ENCODE measurements at places on chromosomes 1 and 21.
A peak's percentile ranks its signal among the peaks of the same experiment; 100 is the strongest.

DNA sequence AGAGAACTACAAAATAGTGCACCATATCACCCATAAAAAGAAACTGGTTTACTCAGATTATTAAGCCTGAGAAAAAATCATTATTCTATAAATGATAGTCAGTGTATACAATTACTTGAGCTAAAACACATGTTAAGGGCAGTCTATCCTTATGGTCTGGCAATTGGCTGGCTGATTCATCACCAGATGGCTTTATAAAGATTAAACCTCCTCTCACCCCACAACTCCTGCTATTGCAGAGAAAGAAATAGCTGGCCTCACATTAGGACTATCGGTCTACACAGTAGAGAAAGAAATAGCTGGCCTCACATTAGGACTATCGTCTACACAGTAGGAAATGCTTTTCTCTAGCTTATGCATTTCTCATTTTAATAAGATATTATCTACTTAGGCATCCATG, 21.2 kb downstream of the CEP170 start:
- no peaks in the 10 kb centered on the region for H3K4me1 ChIP-seq
- no peak for DNase-seq
- H3K27me3 ChIP-seq: no peaks in the 10 kb centered on the region
- no peak overlapping the region for H3K4me3 ChIP-seq
- no peak overlapping the region for H3K27ac ChIP-seq

DNA sequence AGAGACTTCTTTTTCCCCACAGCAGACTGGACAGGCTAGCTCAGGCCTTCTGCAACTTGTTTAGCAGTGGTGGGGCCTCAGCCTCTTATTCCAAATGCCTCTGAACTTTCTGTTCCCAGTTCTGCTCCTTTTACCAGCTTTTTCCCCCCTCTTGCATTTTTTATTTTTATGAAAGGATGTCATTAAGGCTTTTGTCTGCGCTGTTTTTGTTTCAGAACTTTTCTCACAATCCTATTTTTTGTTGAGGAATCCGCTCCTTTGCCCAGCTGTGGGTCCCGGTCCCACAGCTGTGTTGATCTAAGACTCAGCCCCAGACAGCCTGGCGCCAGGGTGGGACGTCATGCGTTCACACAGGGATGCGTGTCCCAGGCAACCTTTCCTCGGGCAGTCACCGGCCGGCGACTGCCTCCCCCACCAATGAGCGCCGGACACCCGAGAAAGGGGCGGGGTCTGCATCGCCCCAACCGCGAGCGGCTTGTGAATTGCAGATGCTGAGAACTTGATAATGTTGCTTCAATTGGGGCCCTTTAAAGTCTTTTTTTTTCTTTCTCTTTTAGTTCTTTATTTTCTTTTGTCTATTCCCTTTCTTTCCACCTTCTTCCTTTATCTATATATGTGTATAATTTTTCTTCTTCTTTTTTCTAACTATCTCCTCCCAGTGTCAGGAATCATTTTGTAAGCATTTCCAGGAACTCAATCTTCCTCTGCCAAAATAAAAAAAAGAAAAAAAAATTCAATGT, 3.0 kb upstream of the ID3 start:
- no peaks in the 10 kb centered on the region for H3K36me3 ChIP-seq
- H3K27me3 ChIP-seq: no peaks in the 10 kb centered on the region
- no peak overlapping the region for H3K27ac ChIP-seq

- no peak overlapping the region for H3K27ac ChIP-seq
- no peak overlapping the region for H3K4me3 ChIP-seq
- H3K4me1 ChIP-seq: no peaks in the 10 kb centered on the region
- no peak for DNase-seq
Observed at GRCh38 chr1:192904438-192904895, 95.6 kb downstream of the RGS2 start.

GRCh38 chr1:76388261-76388660, 313.7 kb downstream of the ST6GALNAC3 start:
- no peaks in the 10 kb centered on the region for H3K36me3 ChIP-seq
- no peak for DNase-seq
- no peaks in the 10 kb centered on the region for H3K4me1 ChIP-seq
- no peaks in the 10 kb centered on the region for H3K27me3 ChIP-seq

GRCh38 chr1:36560621-36561360, 78.1 kb upstream of the CSF3R start:
- H3K27me3 ChIP-seq: no peaks in the 10 kb centered on the region
- no peaks in the 10 kb centered on the region for H3K36me3 ChIP-seq
- no peak overlapping the region for H3K4me3 ChIP-seq
- no peaks in the 10 kb centered on the region for H3K4me1 ChIP-seq
- no peak overlapping the region for H3K27ac ChIP-seq

- no peaks in the 10 kb centered on the region for H3K36me3 ChIP-seq
- DNase-seq: no peak
- H3K4me3 ChIP-seq: no peak overlapping the region
- no peak overlapping the region for H3K27ac ChIP-seq
- H3K4me1 ChIP-seq: no peaks in the 10 kb centered on the region
Observed at GRCh38 chr1:190274721-190275120, 202.9 kb downstream of the BRINP3 start.

DNA sequence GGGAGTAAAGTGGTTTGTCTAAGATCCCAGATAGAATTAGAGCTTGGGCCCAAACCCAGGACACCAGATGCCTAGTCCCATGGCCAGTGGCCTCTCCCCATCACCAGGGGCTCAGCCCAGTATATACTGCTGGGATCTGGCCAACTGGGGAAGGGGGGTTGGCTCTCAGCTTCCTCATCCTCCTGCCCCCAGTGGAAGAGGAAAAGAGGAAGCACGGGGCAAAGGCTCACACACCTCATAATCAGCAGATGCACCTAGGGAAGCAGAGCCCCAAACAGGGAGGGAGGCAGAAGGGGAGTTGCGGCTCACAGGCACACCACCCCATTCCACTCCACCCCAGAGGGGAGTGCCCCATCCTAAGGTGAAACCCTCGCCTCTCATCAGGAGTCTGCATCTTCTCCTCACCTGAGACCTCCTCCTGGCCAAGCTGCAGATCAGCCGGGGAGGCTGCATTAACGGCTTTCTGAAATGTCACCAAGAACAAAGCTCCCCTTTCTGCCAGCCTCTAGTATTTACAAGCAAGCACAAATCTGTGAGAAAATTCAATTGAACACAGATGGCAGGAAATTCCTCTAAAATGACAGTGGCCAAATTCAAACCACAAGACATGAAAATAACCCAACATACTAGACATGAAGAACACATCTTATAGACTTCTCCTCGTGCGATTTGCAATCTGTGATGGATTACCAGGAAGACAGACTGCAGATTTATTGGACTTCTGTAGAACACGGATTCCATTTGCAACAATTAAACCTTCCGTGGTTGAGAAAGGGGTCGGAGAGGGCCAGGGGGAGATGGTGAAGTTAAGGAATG, 82.8 kb downstream of the GLIS1 start:
- H3K36me3 ChIP-seq: no peaks in the 10 kb centered on the region
- no peak for DNase-seq
- H3K27ac ChIP-seq: no peak overlapping the region
- H3K4me1 ChIP-seq: no peaks in the 10 kb centered on the region

DNA sequence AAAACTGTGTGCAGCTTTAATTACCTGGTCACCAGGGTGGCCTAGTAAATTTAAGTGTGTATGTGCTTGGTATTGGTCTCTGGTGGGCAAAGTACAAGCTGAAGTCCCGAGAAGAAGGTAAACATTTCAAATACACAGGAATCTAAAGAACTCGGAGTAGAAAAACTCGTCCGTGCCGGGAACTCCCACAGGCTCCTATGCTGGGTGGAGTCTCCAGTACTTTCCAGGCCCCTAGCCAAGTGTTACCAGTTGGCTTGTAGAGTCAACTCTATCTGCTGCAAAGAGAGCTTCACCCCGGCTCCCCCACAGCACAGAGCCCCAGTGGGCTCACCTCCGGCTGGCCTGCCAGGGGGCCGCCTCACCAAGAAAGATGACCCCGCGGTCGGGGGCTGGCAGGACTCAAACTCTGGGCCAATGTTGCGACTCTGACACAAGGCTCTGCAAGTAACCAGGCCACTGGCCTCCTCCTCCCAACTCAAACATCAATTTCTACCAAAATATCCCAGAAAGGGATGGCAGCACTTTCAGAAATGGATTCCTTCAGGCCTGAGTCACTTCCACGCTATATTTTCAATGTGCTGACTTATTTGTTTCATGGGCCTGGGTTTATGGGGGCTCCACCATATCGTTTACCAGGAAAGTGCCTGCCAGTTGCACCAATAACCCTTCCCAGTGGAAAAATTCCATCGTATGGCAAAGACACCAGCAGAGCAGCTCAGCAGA, 73.9 kb downstream of the SLC66A1 start:
- H3K27ac ChIP-seq: no peak overlapping the region
- no peak overlapping the region for H3K4me3 ChIP-seq
- H3K36me3 ChIP-seq: peaks cover 65% of the 10 kb centered on the region
- no peak for DNase-seq
- peaks cover 50% of the 10 kb centered on the region for H3K4me1 ChIP-seq

- peaks cover 2% of the 10 kb centered on the region for H3K27me3 ChIP-seq
- no peak overlapping the region for H3K4me3 ChIP-seq
- no peaks in the 10 kb centered on the region for H3K36me3 ChIP-seq
Observed at GRCh38 chr1:5724847-5725246, 267.4 kb downstream of the NPHP4 start.

DNA sequence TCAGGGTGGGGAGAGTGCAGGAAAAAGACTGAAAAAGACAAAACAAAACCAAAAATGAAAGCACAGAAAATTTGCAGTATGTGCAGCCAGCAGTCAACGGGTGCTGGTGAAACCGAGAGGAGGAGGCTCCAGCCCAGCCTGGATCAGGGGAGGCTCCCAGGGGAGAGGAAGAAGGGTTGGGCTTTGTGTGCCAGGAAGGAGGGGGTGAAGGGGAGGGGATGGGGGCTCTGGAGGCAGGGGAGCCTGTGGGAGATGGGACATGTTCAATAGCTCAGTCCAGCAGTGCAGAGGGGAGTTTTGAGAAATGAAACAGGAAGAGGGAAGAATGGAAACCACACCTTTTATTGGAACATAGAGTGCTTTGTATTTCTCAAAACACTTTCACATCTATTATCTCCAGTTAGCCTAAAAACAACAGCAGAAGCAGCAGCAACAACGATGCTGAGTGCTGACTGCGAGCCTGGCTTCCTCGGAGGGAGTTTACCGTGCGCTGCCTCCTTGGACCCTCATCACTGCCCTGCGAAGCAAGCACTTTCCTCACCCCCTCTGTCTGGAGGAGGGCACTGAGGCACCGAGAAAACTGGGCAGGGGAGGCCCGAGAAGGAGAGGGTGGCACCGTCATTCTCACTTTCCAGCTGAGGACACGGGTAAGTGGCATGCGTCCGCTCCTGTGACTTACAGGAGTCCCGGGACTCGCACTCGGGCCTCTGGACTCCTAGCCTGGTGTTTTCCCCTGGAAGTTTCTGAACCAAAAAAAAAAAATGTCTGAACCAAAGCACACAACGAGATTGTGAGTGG, 62.9 kb downstream of the MDM4 start:
- peak; percentile 49 for DNase-seq
- H3K36me3 ChIP-seq: no peaks in the 10 kb centered on the region
- no peaks in the 10 kb centered on the region for H3K27me3 ChIP-seq
- peak overlapping the region; percentile 53 for H3K4me3 ChIP-seq
- peaks cover 28% of the 10 kb centered on the region for H3K4me1 ChIP-seq
- peak overlapping the region; percentile 69 for H3K27ac ChIP-seq
